ENCODE measurements at places on chromosomes 7 and 10. TPM values are rescaled to one million over a fixed set of nuclear protein-coding genes. Genes with fewer than 3 reads are reported as not detected.

DNA sequence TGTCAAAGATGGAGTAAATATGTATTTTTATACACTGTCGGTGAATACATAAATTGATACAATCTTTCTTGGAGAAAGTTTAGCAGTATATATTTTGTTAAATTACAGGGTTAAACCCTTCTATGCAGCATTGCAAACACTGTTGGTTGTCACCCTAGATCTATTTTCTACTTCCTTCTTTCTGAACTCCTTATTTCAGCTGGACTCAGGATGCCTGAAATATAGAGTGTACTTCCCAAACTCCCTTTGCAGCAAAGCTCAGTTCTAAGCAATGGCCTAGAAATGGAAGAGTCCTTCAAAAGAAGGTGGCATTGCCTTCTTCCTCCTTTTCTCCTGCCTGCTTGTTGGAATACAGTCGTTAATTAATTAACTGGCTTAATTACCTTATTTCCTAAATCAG lies 20.6 kb downstream of the CUBN start:
- H3K36me3 ChIP-seq, result peaks cover 51% of the 10 kb centered on the region
- H3K4me1 ChIP-seq, result no peaks in the 10 kb centered on the region
- H3K27me3 ChIP-seq, result no peaks in the 10 kb centered on the region
- H3K4me3 ChIP-seq, result no peak overlapping the region
- H3K27ac ChIP-seq, result no peak overlapping the region

GRCh38 chr10:89663144-89663543 lies 18.1 kb upstream of the PANK1 start:
- no peak overlapping the region for H3K27ac ChIP-seq
- no peaks in the 10 kb centered on the region for H3K27me3 ChIP-seq
- H3K36me3 ChIP-seq, result no peaks in the 10 kb centered on the region
- no peaks in the 10 kb centered on the region for H3K4me1 ChIP-seq

DNA sequence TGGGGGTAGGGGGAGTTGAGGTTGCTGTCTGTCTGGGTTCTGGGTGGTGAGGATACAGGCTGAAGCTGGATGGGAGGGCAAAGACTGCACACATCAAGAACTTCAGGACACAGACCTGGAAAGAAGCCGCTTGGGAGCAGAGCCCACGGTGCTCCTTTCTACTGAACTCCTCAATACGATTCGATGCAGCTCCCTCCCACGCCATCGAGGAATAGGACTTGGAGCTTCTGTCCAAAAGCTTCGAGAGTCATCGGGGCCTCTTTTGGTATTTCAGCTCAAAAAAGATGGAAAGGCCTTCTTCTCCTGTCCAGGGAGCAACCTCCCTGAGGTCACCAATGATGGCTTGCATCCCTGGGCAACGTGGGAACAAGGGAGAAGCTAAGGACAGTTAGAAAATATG lies 407.1 kb upstream of the MGMT start:
- DNase-seq, result no peak
- peaks cover 4% of the 10 kb centered on the region for H3K27me3 ChIP-seq
- peaks cover 31% of the 10 kb centered on the region for H3K4me1 ChIP-seq
- no peaks in the 10 kb centered on the region for H3K36me3 ChIP-seq
- no peak overlapping the region for H3K27ac ChIP-seq
- H3K4me3 ChIP-seq, result peak overlapping the region; percentile 18

The FXYD4 gene
- total RNA-seq, result not detected

- peak within 1 kb of the TSS; percentile 72 for H3K4me3 ChIP-seq
- peaks cover 61% of the 10 kb centered on the region for H3K27me3 ChIP-seq
- H3K36me3 ChIP-seq, result peaks cover 2% of the 10 kb centered on the region
- H3K4me1 ChIP-seq, result peaks cover 63% of the 10 kb centered on the region
- H3K27ac ChIP-seq, result no peak within 1 kb of the TSS
These were observed at the start of gene HOXA9 for GRCh38 chr7:27165089-27165995. TSS of gene HOXA9 (minus strand) at chr7:27165537. CDS start at chr7:27165457, 80 bp downstream.

DNA sequence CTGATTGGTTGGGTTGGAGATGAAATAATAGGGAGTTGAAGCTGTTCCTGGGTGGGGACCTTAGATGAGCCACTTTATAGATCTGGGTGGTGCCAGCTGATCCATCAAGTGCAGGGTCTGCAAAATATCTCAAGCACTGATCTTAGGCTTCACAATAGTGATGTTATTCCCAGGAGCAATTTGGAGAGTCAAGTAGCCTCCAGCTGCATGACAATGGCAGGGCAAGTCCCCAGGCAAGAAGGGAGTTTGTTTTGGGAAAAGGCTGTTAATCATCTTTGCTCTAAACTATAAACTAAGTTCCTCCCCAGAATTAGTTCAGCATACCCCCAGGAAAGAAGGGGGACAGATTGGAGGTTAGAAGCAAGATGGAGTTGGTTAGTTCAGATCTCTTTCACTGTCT lies 47.7 kb upstream of the WAPL start:
- H3K4me1 ChIP-seq, result no peaks in the 10 kb centered on the region
- no peak overlapping the region for H3K27ac ChIP-seq
- H3K4me3 ChIP-seq, result no peak overlapping the region
- no peak for DNase-seq

DNA sequence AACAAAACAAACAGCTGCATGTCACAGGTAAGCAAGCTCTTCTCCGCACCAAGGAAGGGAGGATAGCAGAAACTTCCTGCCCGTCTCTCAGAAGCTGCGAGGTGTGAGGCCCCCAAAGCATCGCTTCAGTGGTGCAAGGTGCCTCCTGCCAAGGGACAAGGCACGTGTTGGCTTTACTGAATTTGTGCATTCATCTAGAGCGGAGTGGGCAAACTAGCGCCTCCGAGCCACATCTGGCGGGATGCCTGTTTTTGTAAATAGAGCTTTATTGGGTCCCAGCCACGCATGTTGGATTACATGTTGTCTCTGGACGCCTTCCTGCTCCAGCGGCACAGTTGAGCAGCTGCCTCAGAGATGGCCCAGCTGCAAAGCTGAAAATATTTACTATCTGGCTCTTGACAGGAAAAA lies 27.7 kb downstream of the PHYH start:
- no peak overlapping the region for H3K4me3 ChIP-seq
- peaks cover 2% of the 10 kb centered on the region for H3K36me3 ChIP-seq
- no peak overlapping the region for H3K27ac ChIP-seq
- peaks cover 3% of the 10 kb centered on the region for H3K4me1 ChIP-seq
- no peaks in the 10 kb centered on the region for H3K27me3 ChIP-seq

The FBXO24 gene
- 3.6 TPM for total RNA-seq

The ZP3 gene
- total RNA-seq, result 2.3 TPM

The PON1 gene
- total RNA-seq, result not detected

Measured in naive thymus-derived CD8-positive, alpha-beta T cell (primary cell).